GM23248 (cell line): ENCODE measurements at places on chromosomes 4 and X. TPM values are rescaled to one million over a fixed set of nuclear protein-coding genes. Genes with fewer than 3 reads are reported as not detected.

Gene PDZD4
- 1.5 TPM in 1 of 2 replicates, not detected in the other for total RNA-seq

Gene REELD1
- not detected in 2 replicates for total RNA-seq

Gene ENPP6
- total RNA-seq = not detected in 2 replicates

Gene CPLX1
- not detected in 2 replicates for total RNA-seq

Gene HPGD
- not detected in 2 replicates for total RNA-seq

Gene SHROOM4
- 1.1 and 1.7 TPM in 2 replicates for total RNA-seq

Gene DAPP1
- total RNA-seq = not detected in 2 replicates

Gene SLITRK4
- not detected in 2 replicates for total RNA-seq

Gene CLDN2
- total RNA-seq = not detected in 2 replicates

Gene TMEM156
- not detected in 2 replicates for total RNA-seq

Gene MAGEC3
- not detected in 2 replicates for total RNA-seq

Gene ING2
- total RNA-seq = 6.4 and 12.2 TPM in 2 replicates

Gene NFKB1
- 25.7 and 30.2 TPM in 2 replicates for total RNA-seq

Gene P2RY8
- total RNA-seq = not detected in 2 replicates

Gene CYTL1
- 1.5 TPM in 1 of 2 replicates, not detected in the other for total RNA-seq

Gene ADRA2C
- total RNA-seq = 2.2 and 3.9 TPM in 2 replicates

Gene DNAJB14
- 30.4 and 43.8 TPM in 2 replicates for total RNA-seq

Gene LUZP4
- total RNA-seq = not detected in 2 replicates

Gene TSPAN6
- 24.3 and 29.3 TPM in 2 replicates for total RNA-seq

Gene ADAM29
- total RNA-seq = not detected in 2 replicates

Gene GPRASP3
- total RNA-seq = 0.89 and 1.5 TPM in 2 replicates

Gene LYAR
- 6.7 and 11.9 TPM in 2 replicates for total RNA-seq

Gene UBL4A
- 36.8 and 53.0 TPM in 2 replicates for total RNA-seq

Gene ARR3
- total RNA-seq = not detected in 2 replicates

Gene DRP2
- total RNA-seq = 0.22 TPM in 1 of 2 replicates, not detected in the other

Gene TCP11X2
- not detected in 2 replicates for total RNA-seq

Gene DMP1
- total RNA-seq = not detected in 2 replicates

Gene CABS1
- not detected in 2 replicates for total RNA-seq

Gene VCX3A
- total RNA-seq = not detected in 2 replicates

Gene PROM1
- not detected in 2 replicates for total RNA-seq

Gene GAGE12H
- total RNA-seq = not detected in 2 replicates

Gene DACH2
- not detected in 2 replicates for total RNA-seq

Gene EMD
- total RNA-seq = 39.7 TPM in 2 replicates

Gene PSAPL1
- total RNA-seq = not detected in 2 replicates

Gene MCF2
- not detected in 2 replicates for total RNA-seq

Gene C4orf50
- total RNA-seq = not detected in 2 replicates

Gene OFD1
- 3.2 and 6.2 TPM in 2 replicates for total RNA-seq

Gene HOPX
- total RNA-seq = not detected in 2 replicates

Gene CACNA1F
- not detected in 2 replicates for total RNA-seq

Gene CXorf49B
- not detected in 2 replicates for total RNA-seq

Gene TACR3
- not detected in 2 replicates for total RNA-seq

Gene ZAR1
- total RNA-seq = not detected in 2 replicates

Gene PAK3
- not detected in 2 replicates for total RNA-seq

Gene ATXN3L
- not detected in 2 replicates for total RNA-seq

Gene SERTM2
- total RNA-seq = not detected in 2 replicates

Gene HSD17B11
- total RNA-seq = 37.0 and 44.6 TPM in 2 replicates

Gene LRP2BP
- total RNA-seq = 0.13 TPM in 1 of 2 replicates, not detected in the other

Gene RASL11B
- total RNA-seq = not detected in 2 replicates

Gene SLC38A5
- 34.5 and 35.3 TPM in 2 replicates for total RNA-seq

Gene F8A2
- total RNA-seq = not detected in 2 replicates

Gene CCKAR
- total RNA-seq = not detected in 2 replicates

Gene CXCL1
- 12.9 and 14.8 TPM in 2 replicates for total RNA-seq

Gene SH3RF1
- 24.9 and 28.3 TPM in 2 replicates for total RNA-seq
